ENCODE measurements at places on chromosomes 3 and 15. TPM values are rescaled to one million over a fixed set of nuclear protein-coding genes. Genes with fewer than 3 reads are reported as not detected.

DNA sequence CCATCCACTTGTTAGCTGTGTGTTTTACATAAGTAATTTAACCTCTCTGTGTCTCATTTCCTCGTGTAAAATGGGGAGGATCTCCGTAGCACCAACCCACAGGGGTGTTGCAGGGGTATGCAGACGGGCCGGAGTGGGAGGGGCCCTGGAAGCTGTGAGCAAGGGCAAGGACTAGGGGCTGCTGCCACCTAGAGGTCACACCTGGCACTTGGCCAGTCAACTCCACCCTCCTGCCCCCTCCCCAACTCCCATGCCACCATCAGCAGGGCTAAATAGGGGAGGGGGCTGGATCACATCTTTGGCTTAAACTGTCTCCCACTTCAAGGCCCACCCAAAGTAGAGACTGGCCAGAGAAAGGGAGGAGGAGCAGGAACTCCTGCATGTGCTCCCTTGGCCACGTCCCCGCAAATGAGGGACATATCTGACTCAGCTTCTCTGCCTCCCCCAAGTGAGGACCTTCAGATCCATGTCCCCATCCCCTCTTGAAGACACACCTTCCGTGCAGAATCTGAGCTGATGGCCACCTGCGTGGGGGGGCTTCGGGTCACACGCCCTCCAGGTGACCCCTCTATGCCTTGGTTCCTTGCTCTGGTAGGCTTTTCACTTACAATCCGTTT, 2.6 kb downstream of the CCDC9B start:
- peak; percentile 74 for DNase-seq

The KLHDC8B gene
- 2.6 TPM for total RNA-seq

The CDC25A gene
- 52.5 TPM for total RNA-seq

- DNase-seq = no peak
Measured at GRCh38 chr3:32848215-32848614, 30.4 kb downstream of the TRIM71 start.

DNA sequence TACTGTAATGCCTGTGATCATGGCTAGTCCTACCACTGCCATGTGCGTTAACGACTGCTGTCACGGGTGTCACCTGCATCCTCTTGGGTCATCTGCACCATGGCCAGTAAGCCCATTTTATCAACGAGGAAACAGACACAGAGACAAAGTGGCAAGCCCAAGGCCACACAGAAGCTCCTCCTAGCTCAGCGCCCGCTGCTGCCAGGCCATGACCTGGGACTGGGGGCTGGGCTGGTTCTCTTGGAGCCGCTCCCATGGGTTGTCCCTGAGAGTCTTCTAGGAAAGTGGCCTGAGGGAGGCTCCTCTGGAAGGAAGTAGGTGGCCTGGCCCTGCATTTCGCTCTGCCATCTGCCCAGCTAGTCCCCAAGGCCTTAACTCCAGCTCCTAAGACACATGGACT, 4.9 kb downstream of the DUSP7 start:
- no peak for DNase-seq

The ATP8B4 gene
- 2.7 TPM for total RNA-seq

- DNase-seq = no peak
Measured at GRCh38 chr3:127676921-127677351, 4.2 kb downstream of the ABTB1 start.

- DNase-seq = no peak
Measured at GRCh38 chr15:98445315-98445714, 203.0 kb upstream of the IGF1R start.
